ENCODE measurements at places on chromosomes 2 and 18. TPM values are rescaled to one million over a fixed set of nuclear protein-coding genes. Genes with fewer than 3 reads are reported as not detected.

- peaks cover 1% of the 10 kb centered on the region for H3K27me3 ChIP-seq
- H3K4me1 ChIP-seq = no peaks in the 10 kb centered on the region
- H3K27ac ChIP-seq = no peak overlapping the region
- no peak overlapping the region for H3K4me3 ChIP-seq
These were observed 16.9 kb upstream of the SLC38A11 start for GRCh38 chr2:164972216-164972615.

- H3K4me1 ChIP-seq = peaks cover 6% of the 10 kb centered on the region
- no peak overlapping the region for H3K4me3 ChIP-seq
- no peak overlapping the region for H3K27ac ChIP-seq
- H3K36me3 ChIP-seq = peaks cover 6% of the 10 kb centered on the region
- DNase-seq = no peak
- H3K27me3 ChIP-seq = peaks cover 2% of the 10 kb centered on the region
These were observed 7.5 kb downstream of the ADCY3 start for GRCh38 chr2:24912523-24912922.

GRCh38 chr2:234611209-234611608 lies 114.3 kb upstream of the ARL4C start:
- H3K27me3 ChIP-seq = peaks cover 7% of the 10 kb centered on the region
- no peak overlapping the region for H3K27ac ChIP-seq
- no peaks in the 10 kb centered on the region for H3K4me1 ChIP-seq
- no peak overlapping the region for H3K4me3 ChIP-seq
- DNase-seq = no peak
- H3K36me3 ChIP-seq = peaks cover 6% of the 10 kb centered on the region

GFPT1 gene
- total RNA-seq = 39.3 TPM

THOC1 gene
- 62.3 TPM for total RNA-seq

All from glutamatergic neuron (in vitro differentiated cells).